ENCODE measurements at places on chromosomes 4 and X.

GRCh38 chr4:46931981-46932380, 22.9 kb upstream of the COX7B2 start:
- DNase-seq: no peak

DNA sequence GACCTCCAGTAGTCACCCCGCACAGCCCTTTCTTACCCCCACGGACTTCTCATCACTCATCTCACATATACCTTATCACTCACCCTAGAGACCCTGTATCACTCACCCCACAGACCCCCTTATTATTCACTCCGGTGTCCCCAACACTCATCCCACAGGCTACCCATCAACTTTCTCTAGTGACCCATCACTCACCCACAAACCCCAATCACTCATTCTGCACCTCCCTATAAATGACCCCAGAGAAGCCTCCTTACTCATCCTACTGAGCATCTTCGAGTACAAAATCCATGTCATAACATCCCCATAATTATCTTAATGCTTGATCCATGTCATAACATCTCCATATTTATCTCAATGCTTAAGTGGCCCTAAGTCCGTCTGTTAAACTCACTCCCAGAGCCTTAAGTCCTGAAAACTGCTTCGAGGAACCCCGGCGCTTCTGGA, 934 bp downstream of the ZNF41 start:
- no peak for DNase-seq

GRCh38 chr4:96767815-96768480, 928.1 kb downstream of the PDHA2 start:
- no peak for DNase-seq

DNA sequence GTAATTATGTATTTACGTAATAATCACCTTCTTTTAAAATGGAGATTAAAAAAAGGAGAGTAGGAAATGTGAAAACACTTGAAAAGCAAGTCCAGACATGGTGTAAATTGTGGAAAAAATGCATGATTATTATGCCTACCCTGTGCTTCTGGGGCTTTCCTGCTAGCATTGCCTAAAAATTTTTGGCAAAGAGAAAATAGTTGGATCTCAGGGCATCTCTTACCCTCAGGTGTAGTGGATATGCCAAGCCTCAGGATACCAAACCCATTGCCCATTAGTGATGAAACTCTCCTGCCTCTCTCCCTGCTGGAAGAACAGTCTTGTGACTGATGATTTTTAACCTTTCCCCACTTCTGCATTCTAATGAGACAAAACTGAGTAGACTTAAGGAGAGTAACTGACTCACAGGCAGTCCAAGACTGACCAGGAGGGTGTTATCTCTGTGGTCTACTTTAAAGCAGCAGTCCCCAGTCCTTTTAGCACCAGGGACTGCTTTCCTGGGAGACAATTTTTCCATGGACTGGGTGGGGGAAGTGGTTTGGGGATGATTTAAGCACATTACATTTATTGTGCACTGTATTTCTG, 174.6 kb downstream of the ZNF330 start:
- no peak for DNase-seq

- no peak for DNase-seq
These were observed 24.6 kb upstream of the PDLIM3 start for GRCh38 chr4:185559915-185560281.

Data from GM13976 (cell line).